ENCODE measurements at places on chromosomes 1 and 21. TPM values are rescaled to one million over a fixed set of nuclear protein-coding genes. Genes with fewer than 3 reads are reported as not detected.

Gene RBM15
- 34.2 TPM for total RNA-seq

Gene PCP4
- total RNA-seq = not detected

Gene SLC44A3
- 3.1 TPM for total RNA-seq

Gene KCNJ15
- total RNA-seq = 1.7 TPM

Gene SPRR2F
- not detected for total RNA-seq

Gene PRDX1
- 653 TPM for total RNA-seq

Gene KCNE2
- not detected for total RNA-seq

Gene CELSR2
- 1.5 TPM for total RNA-seq

Gene CACHD1
- total RNA-seq = 4.5 TPM

Gene C1QC
- total RNA-seq = not detected

Gene TFAP2E
- 0.33 TPM for total RNA-seq

Gene TACSTD2
- total RNA-seq = 0.33 TPM

Gene LPGAT1
- 46.8 TPM for total RNA-seq

Gene ATP1A4
- total RNA-seq = not detected

Gene ZBTB8OS
- total RNA-seq = 40.6 TPM

Gene MFSD2A
- total RNA-seq = 0.58 TPM

Gene ZBTB17
- 32.9 TPM for total RNA-seq

Gene MTARC2
- total RNA-seq = 6.1 TPM

Gene SYT14
- 8.1 TPM for total RNA-seq

Gene GBP6
- 0.15 TPM for total RNA-seq

Gene SPATA45
- not detected for total RNA-seq

Gene MYCL
- total RNA-seq = 0.15 TPM

Gene ADAMTSL4
- 21.5 TPM for total RNA-seq

Gene SOAT1
- 47.0 TPM for total RNA-seq

Gene CD244
- not detected for total RNA-seq

Gene AIM2
- total RNA-seq = not detected

Gene GPR37L1
- total RNA-seq = not detected

Gene LIN9
- 7.3 TPM for total RNA-seq

Gene AKR7A3
- 1.2 TPM for total RNA-seq

Gene CRYBG2
- under 0.01 TPM for total RNA-seq

Gene FABP3
- total RNA-seq = 109 TPM

Gene FCGR1A
- not detected for total RNA-seq

Gene PAPPA2
- total RNA-seq = 2.2 TPM

Gene KIRREL1
- 97.7 TPM for total RNA-seq

Gene B3GALT2
- 0.17 TPM for total RNA-seq

Gene PRAMEF14
- not detected for total RNA-seq

Gene HES2
- total RNA-seq = 1.3 TPM

Gene PRDM16
- total RNA-seq = 1.5 TPM

Gene RNF2
- 32.3 TPM for total RNA-seq

Gene CAP1
- total RNA-seq = 558 TPM

Gene LCE1C
- not detected for total RNA-seq

Gene NEK2
- 1.5 TPM for total RNA-seq

Gene APOBEC4
- total RNA-seq = not detected

Gene NR5A2
- not detected for total RNA-seq

Gene SYT11
- total RNA-seq = 50.8 TPM

Gene CCDC17
- total RNA-seq = 0.99 TPM

Gene SRM
- 31.6 TPM for total RNA-seq

Gene MRPL55
- 60.7 TPM for total RNA-seq

Gene GBP5
- total RNA-seq = 0.17 TPM

Gene OR2L13
- total RNA-seq = not detected

Gene KRTAP27-1
- total RNA-seq = not detected

Gene C1orf52
- 15.5 TPM for total RNA-seq

Gene DYNLT4
- total RNA-seq = not detected

Gene RPTN
- total RNA-seq = not detected

Data from smooth muscle cell of trachea (primary cell).